ENCODE measurements at places on chromosomes 3 and 15.

- peak; percentile 4 for DNase-seq
These were observed at the start of gene ARPP21 for GRCh38 chr3:35639254-35640186. Gene ARPP21 (plus strand): TSS chr3:35639525. CDS start chr3:35681752, 42,227 bp downstream.

DNA sequence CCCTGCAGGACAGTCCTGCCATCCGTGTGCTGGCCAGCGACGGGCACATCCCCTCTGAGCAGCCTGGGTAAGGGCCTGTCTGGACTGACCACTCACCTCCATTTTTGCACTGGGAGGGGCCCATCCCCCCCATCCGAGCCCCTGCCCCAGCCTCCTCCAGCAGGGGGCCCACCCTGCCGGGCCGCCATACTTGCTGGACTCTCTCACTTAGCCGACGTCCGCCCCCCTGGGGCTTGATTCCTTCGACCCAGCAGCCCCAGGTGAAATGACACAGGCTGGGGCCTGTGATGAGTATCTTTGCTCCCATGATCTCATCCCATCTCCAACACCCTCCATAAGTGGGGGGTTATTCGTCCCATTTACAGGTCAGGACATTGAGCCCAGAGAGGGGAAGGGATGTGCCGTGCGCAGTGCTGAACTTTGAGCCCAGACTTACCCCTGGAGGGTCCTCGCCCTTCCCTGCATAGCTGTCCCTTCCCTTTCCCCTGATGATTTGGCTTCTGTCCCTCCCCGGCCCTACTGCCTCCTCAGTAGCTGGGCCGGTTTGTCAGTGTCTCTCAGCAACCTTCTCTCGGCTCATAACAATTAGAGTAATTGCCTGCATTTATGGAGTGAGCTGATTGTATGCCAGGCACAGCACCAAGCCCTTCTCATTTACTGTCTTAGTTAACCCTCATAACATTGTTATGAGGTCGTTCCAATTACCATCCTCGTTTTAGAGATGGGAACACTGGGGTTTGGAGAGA is 4.2 kb downstream of the LMAN1L start:
- DNase-seq: no peak

DNA sequence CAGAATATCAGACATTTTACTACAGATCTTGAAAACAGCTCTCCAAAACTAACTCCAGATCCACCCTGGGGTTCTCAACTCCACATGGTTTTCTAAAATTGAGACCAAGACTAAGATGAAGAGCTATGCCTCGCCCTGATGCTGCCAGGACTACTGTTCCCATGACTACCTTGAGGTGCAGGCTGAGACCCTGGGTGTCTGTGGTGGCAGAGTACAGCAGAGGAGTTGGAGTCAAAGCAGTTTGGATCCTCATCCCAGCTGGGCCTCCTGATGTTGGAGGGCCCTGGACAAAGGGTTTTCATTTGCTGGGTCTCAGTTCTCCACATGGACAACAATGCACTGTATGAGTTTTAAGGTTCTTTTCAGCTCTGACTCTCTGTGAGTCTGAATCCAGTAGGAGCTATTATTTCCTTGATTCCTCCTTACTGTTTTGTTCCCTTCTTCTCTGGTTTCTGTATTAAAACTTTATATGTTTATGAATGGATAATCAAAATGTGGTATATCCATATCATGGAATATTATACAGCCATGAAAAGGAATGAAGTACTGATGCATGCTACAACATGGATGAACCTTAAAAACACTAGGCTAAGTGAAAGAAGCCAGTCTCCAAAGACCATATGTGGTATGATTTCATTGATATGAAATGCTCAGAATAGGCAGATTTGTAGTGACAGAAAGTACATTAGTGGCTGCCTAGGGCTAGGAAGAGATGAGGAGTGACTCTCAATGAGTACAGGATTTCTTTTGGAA is 93.0 kb downstream of the CPN2 start:
- DNase-seq: no peak

DNA sequence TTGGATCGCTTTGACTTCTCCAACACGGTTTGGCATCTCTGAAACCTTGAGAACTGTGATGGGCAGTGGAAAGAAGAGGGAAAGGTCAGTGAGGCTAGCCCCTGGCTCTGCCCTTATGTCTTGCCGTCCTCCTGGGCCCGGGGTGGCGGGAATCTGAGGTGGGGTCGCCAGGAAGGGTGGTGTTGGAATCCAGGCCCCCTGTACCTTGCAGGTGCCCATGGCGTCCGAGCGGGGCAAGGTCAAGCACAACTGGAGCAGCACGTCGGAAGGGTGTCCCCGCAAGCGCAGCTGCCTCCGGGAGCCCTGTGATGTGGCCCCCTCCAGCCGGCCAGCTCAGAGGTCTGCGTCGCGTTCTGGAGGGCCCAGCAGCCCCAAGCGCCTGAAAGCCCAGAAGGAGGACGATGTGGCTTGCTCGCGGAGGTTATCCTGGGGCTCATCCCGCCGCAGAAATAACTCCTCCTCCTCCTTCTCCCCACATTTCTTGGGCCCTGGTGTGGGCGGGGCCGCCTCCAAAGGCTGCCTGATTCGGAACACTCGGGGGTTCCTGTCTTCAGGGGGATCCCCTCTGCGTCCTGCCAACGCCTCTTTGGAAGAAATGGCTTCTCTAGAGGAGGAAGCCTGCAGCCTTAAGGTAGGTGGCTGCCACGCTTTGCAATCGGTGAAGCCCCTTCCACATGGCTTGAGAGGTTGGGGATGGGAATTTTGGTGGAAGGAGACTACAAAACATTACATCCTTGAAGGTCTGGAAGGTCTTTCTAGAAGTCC is 907 bp downstream of the TATDN2 start:
- no peak for DNase-seq

DNA sequence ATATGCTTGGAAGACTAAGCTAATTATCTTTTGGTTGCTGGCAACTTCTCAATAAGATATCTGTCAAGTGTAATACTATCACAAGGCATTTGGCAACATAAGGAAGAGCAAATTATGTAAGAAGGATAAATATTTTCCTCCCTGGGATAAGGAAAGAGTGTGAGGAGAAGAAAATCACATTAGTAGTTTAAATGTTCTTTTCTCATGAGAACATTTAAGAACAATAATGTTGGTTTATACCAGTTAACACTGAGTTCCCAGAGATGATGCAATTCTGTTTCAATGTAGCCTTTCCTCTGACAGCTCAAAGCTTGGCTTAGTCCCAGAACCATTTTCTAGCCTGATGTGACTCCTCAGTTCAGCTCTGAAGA is 66.1 kb upstream of the NPHP3 start:
- DNase-seq: peak; percentile 50

GRCh38 chr3:9864200-9864927 is 15.7 kb downstream of the CIDEC start:
- DNase-seq: no peak

DNA sequence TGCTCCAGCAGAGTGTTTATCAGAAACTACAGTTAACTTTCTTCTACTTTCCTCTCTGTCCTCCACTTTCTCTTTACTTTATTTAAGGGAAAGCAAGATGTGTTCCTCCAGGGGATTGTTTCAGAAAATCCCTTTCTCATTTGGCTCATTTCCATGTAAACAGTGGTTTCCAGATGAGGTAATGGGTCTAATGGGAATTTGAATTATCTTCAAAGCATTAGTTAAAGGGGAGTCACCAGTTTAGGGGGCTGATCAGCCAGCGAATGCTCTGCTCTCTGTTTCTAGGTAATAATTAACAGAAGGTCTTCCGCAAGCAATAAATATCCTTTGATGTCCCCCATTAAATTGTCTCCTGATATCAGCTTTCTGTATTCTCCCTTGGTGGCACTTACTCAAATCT is 30.4 kb upstream of the ZNF639 start:
- no peak for DNase-seq

DNA sequence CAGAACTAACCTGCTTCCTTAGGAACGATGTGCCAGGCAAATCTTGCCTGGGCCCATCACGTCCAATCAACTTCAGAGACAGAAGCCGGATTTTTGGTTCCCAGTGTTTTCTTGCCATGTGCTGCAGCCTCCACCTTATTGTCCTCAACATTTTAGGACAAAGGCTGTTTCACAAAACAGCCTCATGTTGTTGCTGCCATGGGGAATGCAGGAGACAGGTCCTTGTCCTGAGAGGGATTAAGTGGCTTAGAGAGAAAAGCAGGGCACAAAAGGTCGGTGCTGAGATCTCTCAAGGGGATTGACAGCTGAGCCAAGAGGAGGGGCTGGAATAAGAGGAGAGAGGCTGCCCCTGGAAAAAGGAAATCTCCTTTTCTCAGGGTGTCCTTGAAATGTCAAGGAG is 11.3 kb upstream of the NMNAT3 start:
- no peak for DNase-seq

- DNase-seq: no peak
These were observed 767.7 kb upstream of the CFAP20DC start for GRCh38 chr3:59817511-59817910.

GRCh38 chr15:60116456-60117089 is 112.5 kb downstream of the FOXB1 start:
- no peak for DNase-seq

DNA sequence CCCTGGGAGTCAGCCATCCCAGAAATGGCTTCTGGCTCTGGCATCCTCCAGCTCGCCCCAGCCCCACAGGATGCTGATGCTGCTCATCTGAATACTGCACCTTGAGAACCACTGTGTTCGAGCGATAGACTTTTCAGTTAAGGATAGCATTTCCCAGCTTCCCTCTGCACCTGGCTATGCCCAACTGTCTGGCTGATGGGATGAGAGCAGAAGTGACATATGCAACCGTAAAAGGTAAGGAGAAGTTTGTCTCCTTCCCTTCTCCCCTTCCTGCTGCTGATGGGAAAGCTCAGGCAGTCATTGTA is 9.7 kb upstream of the HHATL start:
- DNase-seq: no peak

DNA sequence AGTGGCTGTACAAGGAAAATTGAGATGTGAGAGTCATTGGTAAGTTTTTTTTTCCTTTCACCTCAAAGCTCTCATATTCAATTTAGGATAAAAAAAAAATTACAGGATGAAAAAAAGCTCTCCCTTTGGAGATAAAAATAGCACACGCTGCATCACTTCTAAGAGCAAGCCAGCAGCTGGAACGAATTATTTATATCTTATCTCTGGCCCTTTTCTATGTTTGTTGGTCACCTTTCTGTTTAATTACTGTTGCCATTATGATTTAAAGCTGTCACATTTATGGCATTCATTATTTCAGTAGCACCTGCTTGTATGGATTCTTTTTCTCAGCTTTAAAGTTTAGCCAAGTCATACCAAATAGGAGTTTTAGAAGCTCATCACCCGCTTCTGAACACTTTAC is 171.6 kb upstream of the PDZRN3 start:
- no peak for DNase-seq

DNA sequence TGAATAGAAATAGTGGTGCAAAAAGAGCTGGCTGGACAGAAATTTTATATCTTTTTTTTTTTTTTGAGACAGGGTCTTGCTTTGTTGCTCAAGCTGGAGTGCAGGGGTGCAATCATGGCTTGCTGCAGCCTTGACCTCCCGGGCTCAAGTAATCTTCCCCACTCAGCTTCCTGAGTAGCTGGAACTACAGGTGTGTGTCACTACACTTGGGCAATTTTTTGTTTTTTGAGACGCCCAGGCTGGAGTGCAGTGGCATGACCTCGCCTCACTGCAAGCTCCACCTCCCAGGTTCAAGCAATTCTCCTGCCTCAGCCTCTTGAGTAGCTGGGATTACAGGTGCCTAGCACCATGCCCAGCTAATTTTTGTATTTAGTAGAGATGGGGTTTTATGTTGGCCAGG is 22.4 kb downstream of the CHRNA3 start:
- no peak for DNase-seq

DNA sequence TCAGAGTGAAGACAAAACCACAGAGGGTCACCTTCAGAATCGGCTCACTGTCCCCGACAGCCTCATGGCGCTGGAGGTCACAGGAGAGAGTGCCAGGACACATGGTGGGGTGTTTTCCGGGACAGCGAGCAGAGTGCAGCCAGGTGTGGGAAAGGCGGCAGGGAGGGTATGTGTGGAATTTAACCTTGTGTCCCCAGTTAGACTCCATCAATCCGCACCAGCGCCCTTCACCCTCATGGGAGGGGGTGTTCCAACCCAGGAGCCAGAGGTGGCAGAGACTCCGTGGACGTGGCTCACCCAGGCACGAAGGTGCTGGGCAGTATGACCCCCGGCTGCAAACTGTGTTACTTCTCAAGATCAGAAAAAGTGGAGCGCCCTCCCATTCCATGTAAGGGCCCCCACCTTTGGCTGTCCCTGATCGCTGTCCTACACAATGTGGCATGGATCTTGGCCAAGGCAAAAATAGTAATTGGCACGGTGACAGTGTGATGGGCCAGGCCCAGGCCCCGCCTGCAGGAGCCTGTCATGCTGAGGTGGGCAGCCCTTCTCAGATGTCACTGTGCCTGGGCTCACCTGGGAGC is 190.3 kb downstream of the XXYLT1 start:
- no peak for DNase-seq

GRCh38 chr3:53083949-53084309 is 38.1 kb upstream of the SFMBT1 start:
- no peak for DNase-seq

- DNase-seq: no peak
These were observed 19.0 kb downstream of the ADAMTS9 start for GRCh38 chr3:64668582-64669510.

DNA sequence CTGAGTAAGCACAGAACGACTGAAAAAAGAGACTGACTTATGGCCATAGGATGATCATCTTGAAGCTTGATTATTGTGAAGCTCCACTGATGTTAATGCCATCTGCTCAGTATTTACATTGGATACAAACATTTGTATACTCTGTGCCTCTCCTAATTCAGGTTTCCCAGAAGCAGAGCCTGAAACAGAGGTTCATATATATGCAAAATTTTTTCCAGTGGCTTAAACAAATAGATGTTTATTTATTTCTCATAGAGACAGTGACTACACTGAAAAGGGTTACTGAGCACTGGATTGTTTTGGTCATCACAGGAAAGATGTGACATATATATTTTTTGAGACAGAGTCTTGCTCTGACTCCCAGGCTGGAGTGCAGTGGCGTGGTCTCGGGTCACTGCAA is 36.3 kb downstream of the SCN11A start:
- DNase-seq: no peak

DNA sequence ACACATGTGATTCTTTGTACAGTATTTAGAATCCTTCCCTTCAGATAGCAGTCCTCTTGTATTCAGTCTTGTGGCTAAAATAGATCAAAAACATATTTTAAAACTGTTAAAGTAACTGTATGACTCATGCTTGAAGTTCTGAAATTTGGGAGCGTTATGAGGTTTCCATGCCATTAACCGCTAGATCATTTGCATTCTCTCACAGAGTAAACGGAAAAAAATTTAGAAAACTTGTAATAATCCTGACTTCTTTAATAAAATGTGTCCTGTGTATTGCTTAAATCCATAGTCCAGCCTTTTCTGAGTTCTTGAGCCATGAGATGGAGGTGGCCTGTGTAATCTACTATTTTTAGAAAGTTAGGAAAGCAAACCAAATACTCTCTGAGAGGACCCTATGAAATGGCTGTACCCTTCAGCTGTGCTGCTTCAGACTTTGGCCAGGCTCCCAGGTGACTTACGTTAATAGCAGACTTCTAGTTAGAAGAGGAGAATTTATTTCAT is 33.8 kb downstream of the MBNL1 start:
- no peak for DNase-seq

- no peak for DNase-seq
These were observed 466.5 kb upstream of the BCHE start for GRCh38 chr3:166303681-166304080.

GRCh38 chr15:71142780-71143179 is 27.5 kb downstream of the THSD4 start:
- DNase-seq: no peak
